ENCODE measurements at places on chromosomes 3 and 15.
A peak's percentile ranks its signal among the peaks of the same experiment; 100 is the strongest.

- DNase-seq: no peak
Observed at GRCh38 chr3:14867936-14868570, 49.3 kb downstream of the FGD5 start.

DNA sequence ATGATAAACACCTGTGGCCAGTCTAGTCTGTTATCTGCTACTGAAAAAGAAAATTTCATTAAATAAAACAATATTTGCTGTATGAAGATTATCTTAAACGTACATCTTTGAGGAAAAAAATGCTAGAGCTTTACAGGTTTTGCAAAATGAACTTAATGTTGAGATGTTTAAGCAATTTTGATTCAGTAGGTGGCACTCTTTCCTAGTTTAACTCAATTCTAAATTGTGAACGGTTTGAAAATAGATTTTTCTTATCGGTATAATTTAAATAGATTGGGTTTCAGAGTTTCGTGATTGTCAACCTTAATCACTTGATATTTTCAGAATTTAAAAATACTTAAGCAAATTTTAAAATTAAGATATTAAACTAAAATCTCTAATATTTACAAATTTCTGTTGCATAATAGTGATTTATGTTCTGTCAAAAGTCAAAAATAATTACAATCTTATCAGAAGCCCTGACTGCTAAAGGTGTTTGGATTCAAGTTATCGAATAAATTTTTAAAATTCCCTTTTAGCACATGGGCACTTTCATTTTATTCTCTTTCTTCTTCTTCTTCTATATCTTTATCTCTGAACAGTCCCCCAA, 7.0 kb upstream of the RNF111 start:
- DNase-seq: no peak

DNA sequence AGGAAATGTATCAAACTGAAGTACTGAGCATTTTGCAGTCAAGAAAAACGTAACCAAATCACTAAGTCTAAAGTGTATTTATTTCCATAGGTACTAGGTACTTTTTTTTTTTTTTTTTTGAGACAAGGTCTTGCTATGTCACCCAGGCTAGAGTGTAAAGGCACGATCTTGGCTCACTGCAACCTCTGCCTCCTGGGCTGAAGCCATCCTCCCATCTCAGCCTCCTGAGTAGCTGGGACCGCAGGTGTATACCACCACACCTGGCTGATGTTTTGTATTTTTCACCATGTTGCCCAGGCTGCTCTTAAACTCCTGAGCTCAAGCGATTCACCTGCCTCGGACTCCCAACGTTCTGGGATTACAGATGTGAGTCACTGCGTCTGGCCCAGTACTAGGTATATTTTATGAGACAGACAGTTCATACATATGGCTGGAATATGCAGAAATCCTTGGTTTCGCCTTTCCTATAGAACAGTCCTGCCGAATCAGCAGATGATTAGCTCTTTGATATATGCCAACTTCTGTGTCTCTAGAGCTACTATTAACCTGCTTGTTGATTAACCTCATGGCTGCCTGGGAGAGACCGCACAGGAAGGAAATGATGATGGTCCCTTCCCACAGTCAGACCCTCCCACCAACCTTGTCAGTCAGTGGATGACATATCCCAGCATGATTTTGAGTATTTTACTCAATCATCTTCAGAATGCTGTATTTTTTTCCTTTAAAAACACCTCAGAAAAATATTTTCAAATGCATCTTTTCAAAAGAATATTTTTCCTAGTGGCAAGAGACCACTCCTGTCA, 32.3 kb downstream of the TMOD3 start:
- no peak for DNase-seq

DNA sequence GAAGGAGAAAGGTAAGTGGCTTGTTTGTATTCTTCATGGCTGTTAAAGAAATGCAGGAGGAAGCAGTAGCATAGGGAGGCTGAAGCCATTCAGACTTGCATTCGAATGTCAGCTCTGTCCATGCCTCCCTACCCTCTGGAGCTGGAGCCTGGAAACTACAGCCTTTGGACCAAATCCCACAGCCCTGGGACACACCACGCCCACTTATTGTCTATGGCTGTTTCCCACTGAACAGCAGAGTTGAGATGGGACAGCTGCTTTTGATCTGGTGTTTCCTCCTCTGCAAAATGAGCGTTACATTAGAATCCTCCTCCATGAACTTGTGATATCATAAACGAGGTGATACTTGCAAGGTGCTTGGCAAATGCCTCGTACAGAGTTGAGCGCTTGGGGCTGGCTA, 3.6 kb downstream of the FAM107A start:
- no peak for DNase-seq

GRCh38 chr15:19984101-19984500, 557.5 kb downstream of the GOLGA6L6 start:
- no peak for DNase-seq

GRCh38 chr3:136862617-136863322, 762 bp downstream of the NCK1 start:
- DNase-seq: peak; percentile 22

- DNase-seq: no peak
Observed at GRCh38 chr3:191282251-191283185, 46.7 kb upstream of the CCDC50 start.

All from epithelial cell of prostate (primary cell).